ENCODE measurements at places on chromosomes 1 and 21.

GRCh38 chr1:151403612-151404011, 4.2 kb downstream of the PSMB4 start:
- no peak for DNase-seq

GRCh38 chr1:176996456-176997090, 167.9 kb downstream of the ASTN1 start:
- no peak for DNase-seq

DNA sequence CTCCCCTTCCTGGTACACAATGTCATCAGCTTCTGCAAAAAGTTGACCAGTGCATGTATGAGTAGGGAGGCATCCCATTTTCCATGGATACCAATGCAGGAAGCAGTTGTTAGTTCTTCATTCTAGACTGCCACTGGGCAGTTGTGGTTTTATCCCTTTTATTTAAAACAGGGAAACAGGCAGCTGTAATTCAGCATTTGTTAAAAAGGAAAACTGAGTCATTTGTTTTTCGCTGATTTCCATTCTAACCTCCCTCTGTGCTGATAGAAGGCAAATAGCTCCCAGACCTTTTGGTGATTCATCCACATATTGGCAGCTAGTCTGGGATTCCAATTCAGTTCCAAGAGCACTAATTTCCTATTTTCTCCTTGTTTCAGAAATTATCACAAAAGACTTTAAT, 21.1 kb upstream of the ABCA4 start:
- DNase-seq: no peak

GRCh38 chr1:43144237-43144636, 27.9 kb downstream of the EBNA1BP2 start:
- no peak for DNase-seq

GRCh38 chr1:67194209-67194863, 28.1 kb downstream of the IL23R start:
- DNase-seq: no peak

DNA sequence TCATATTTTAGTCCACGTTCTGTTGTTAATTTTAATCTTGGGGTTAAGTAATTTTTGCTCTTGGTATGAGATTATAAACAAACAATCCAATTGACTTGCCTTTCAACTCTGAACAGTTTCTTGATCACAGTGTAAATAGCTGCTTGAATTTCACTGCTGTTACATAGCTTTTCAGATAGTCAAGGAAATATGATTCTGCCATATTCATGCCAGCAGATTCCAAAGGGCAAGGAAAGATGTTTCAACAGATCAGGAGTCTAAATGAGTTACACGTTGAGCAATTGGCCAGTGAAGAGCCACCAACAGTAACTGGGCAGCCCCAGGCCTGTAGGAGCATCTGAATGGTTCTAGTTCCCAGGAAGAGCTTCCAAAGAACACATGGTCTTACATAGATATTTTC, 93.6 kb downstream of the LEPR start:
- no peak for DNase-seq

DNA sequence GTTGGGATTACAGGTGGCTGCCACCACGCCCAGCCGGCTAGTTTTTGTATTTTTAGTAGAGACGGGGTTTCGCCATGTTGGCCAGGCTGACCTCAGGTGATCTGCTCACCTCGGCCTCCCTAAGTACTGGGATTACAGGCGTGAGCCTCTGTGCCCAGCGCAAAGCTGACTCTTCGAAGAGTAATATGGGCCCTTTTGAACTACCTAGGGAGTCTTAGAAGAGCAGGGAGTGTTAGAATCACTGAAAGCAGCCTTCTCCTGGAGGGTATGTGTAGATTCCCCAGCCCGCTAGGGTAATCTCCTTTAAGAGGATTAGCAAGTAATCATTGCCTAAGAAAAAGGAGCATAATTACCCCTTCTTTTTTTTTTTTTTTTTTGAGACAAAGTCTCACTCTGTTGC, 6.5 kb upstream of the MAST2 start:
- no peak for DNase-seq
